Left ventricle myocardium inferior (tissue), 1 donor: ENCODE measurements at places on chromosomes 12 and 14. TPM values are rescaled to one million over a fixed set of nuclear protein-coding genes. Genes with fewer than 3 reads are reported as not detected.
A peak's percentile ranks its signal among the peaks of the same experiment; 100 is the strongest.

DNA sequence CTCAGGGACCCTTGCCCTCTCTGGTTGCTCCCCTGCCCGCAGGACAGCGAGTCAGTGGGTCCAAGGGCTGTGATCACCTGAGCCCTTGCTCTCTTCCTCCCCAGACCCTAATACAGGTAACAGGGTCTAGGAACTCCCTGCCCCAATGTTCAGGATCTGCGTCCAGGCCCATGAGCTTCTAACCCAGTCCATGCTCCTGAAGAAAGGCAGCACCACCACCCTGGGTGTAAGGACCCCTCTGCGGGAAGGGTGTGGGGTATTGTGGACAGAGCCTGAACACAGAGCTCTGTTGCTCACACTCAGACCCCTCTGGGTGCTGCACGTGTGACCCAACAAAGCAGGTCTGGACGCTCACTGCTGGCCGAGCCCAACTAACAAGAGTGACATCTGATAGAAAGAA lies 18.3 kb downstream of the GLRX5 start:
- DNase-seq: no peak
- no peaks in the 10 kb centered on the region for H3K36me3 ChIP-seq
- no peaks in the 10 kb centered on the region for H3K27me3 ChIP-seq

DNA sequence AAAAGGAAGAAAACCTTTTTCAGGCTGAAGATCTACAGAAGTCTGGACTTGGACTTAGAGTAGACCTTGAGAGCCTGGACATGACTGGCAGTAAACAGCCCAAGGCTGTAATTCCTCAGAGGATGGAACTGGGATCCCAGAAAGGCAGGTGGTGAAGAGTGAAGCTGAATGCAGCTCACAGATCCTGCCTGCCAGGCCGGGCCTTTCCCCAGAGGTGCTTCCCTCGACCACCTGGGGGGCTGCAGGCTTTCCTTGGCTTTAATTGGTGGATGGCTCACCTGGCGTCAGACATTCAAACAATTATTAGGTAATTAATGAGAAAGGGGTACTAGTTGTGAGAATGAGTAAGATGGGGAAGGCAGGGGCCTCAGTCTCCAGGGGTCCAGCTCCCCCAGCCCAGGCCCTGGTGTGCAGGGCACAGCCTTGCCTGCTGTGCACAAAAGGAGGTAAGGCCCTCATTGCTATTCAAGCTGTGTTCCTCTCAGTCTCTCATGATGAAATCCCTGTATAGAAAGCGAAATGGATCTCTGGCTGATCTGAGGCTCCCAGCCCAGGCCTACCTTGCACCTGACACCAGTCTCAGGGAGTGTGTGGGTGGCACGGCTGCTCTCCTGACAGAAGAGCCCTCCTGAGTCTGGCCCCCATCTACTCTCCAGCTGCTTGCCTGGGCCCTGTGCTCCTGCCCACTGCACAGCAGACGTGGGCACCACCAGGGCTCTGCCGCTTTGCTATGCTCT lies 63.0 kb upstream of the TCL1A start:
- H3K4me1 ChIP-seq: no peaks in the 10 kb centered on the region
- H3K4me3 ChIP-seq: no peak overlapping the region

DNA sequence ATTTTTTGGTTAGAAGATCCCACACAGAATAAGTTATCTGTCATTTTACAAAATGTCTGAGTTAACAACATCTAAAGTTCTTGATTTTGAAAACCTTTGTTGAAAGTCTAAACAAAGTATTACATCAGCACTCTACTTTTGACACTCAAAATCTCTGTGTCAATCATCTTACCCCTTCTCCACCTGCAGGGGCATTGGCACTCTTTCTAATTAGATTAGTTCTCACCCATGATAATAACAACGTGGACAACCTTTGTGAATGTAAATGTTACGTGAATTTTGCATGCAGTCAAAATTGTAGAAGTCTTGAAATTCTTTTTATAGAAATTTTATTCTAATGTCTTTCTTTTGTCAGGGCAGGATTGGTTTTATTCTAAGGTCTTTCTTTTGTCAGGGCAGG lies 33.5 kb upstream of the PPFIA2 start:
- peaks cover 4% of the 10 kb centered on the region for H3K27me3 ChIP-seq
- no peak overlapping the region for H3K27ac ChIP-seq
- no peaks in the 10 kb centered on the region for H3K36me3 ChIP-seq
- DNase-seq: no peak

- no peaks in the 10 kb centered on the region for H3K36me3 ChIP-seq
- DNase-seq: no peak
- H3K4me1 ChIP-seq: no peaks in the 10 kb centered on the region
These were observed 206.3 kb upstream of the NOS1 start for GRCh38 chr12:117567644-117568216.

SLC5A8 gene
- total RNA-seq: not detected

FGD6 gene
- total RNA-seq: 26.3 TPM

DNA sequence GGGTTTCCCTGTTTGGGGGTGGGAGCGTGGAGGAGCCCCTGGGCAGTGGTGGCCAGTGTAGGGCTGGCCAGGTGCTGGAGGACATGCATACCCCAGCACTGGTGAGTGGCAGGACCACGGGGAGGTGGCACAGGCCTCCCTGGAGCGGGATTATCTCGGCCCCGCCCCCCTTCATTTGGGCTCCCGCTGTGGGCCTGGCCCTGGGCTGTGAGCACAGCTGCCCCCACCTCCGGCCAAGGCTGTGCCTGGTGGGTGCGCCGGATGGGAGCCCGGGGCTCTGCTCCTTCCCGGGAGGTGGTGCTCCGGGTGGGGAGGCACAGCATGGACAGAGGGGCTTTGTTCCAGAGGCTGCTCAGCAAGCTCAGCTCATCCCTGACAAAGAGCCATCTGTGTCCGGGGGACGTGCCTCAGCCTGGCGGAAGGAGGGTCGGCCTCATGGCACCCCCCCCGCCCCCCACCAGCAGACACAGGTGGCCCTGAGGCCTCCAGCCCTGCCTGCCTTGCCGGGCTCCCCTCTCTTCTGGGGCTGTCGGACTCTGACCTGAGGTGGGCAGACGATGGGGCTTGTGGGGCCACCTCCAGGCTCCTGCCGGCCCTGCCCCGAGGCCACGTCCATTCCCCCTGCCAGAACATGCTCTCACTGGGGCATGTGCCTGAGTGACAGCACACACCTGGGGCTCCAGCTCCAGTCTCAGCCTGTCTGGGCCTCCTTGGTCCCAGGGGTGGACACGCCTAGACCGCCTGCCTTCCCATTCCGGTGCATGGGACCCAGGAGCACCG lies 8.4 kb downstream of the TEDC1 start:
- no peak overlapping the region for H3K27ac ChIP-seq
- no peak overlapping the region for H3K4me3 ChIP-seq
- peaks cover 14% of the 10 kb centered on the region for H3K4me1 ChIP-seq
- H3K27me3 ChIP-seq: no peaks in the 10 kb centered on the region
- no peak for DNase-seq
- H3K36me3 ChIP-seq: peaks cover 9% of the 10 kb centered on the region

E2F7 gene
- total RNA-seq: 0.27 TPM

ESPL1 gene
- 0.36 TPM for total RNA-seq

HOXC11 gene
- not detected for total RNA-seq

GRCh38 chr12:103881261-103881660 lies 40.2 kb upstream of the NT5DC3 start:
- no peaks in the 10 kb centered on the region for H3K4me1 ChIP-seq
- no peaks in the 10 kb centered on the region for H3K36me3 ChIP-seq
- no peak overlapping the region for H3K27ac ChIP-seq
- no peak overlapping the region for H3K4me3 ChIP-seq

IAPP gene
- total RNA-seq: not detected

- peaks cover 19% of the 10 kb centered on the region for H3K4me1 ChIP-seq
- H3K36me3 ChIP-seq: no peaks in the 10 kb centered on the region
- H3K27me3 ChIP-seq: peaks cover 59% of the 10 kb centered on the region
- H3K4me3 ChIP-seq: peak overlapping the region; percentile 67
- no peak for DNase-seq
These were observed 6.4 kb upstream of the SLC38A4 start for GRCh38 chr12:46832130-46832704.

DNA sequence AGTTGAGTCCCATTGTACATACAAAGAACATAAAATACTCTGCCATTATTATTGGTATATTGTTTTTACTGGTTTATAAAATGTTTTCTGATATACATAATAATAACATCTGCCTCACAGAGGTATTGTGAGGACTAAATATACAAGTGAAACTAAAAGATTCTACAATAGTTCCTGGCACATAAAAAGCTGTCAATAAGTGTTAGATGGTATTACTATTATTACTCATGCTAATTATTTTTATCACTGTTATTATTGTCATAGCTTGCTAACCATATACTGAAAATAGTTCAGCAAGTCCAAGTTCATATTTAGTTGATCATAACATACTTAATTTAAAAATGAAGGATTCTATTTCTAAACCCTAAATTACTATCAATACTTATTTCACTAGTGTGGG lies 34.4 kb downstream of the BTG1 start:
- H3K36me3 ChIP-seq: no peaks in the 10 kb centered on the region
- H3K27ac ChIP-seq: no peak overlapping the region
- H3K27me3 ChIP-seq: no peaks in the 10 kb centered on the region

DNA sequence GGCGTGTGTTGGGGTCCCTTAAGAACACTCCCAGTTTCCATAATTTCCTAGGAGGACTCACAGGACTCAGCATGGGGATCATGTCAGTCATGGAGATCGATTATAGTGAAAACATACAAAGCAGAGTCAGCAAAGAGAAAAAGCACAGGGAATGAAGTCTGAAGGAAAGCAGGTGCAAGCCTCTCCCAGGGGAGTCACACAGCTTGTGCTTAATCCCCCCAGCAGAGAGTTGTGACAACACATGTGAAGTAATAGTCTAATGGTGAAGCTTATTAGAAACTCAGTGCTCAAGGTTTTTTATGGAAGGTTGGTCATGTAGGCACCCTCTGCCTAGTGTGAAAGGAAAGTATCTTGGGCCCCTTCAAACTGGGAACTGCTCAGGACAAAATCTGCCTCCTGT lies 149.0 kb upstream of the SEL1L start:
- no peak overlapping the region for H3K27ac ChIP-seq
- no peaks in the 10 kb centered on the region for H3K36me3 ChIP-seq
- peaks cover 8% of the 10 kb centered on the region for H3K4me1 ChIP-seq
- H3K4me3 ChIP-seq: no peak overlapping the region
- H3K27me3 ChIP-seq: peaks cover 4% of the 10 kb centered on the region
- DNase-seq: no peak

C3AR1 gene
- 5.5 TPM for total RNA-seq

- peaks cover 6% of the 10 kb centered on the region for H3K4me1 ChIP-seq
- peaks cover 46% of the 10 kb centered on the region for H3K27me3 ChIP-seq
- peak; percentile 32 for DNase-seq
- peak overlapping the region; percentile 36 for H3K27ac ChIP-seq
- H3K36me3 ChIP-seq: no peaks in the 10 kb centered on the region
- H3K4me3 ChIP-seq: no peak overlapping the region
These were observed 39.6 kb downstream of the IQSEC3 start for GRCh38 chr12:106118-106591.

GRCh38 chr12:48995086-48995879 lies 3.9 kb downstream of the DDN start:
- peaks cover 83% of the 10 kb centered on the region for H3K27me3 ChIP-seq
- peak overlapping the region; percentile 58 for H3K4me3 ChIP-seq
- peak; percentile 82 for DNase-seq
- H3K4me1 ChIP-seq: peaks cover 52% of the 10 kb centered on the region
- H3K27ac ChIP-seq: no peak overlapping the region

GRCh38 chr12:91813701-91814100 lies 331.9 kb downstream of the BTG1 start:
- H3K36me3 ChIP-seq: no peaks in the 10 kb centered on the region
- H3K4me3 ChIP-seq: no peak overlapping the region
- no peaks in the 10 kb centered on the region for H3K27me3 ChIP-seq
- DNase-seq: no peak
- no peaks in the 10 kb centered on the region for H3K4me1 ChIP-seq

MYO1H gene
- 0.16 TPM for total RNA-seq

DNA sequence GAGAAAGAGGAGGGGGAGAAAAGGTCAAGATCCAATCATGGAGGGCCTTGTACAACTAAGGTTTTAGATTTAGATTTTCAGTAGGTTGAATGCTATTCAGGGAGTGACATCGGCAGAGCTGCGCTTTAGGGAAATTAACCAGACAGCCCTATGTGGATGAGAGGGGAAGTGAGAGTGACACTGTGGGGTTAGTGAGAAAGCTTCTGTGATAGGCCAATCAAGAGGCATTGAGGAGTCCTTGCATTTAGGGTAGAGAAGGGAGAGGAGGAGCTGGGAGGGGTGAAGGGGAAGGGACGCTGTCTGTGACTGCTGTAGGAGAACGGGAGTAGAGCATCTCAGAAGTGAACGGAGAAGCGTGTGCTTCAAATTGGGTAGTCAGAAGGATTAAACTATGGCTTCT lies 3.4 kb downstream of the HSD17B6 start:
- H3K4me1 ChIP-seq: no peaks in the 10 kb centered on the region
- no peak for DNase-seq
- no peak overlapping the region for H3K4me3 ChIP-seq
- no peaks in the 10 kb centered on the region for H3K36me3 ChIP-seq
- H3K27me3 ChIP-seq: no peaks in the 10 kb centered on the region

TTC5 gene
- total RNA-seq: 12.0 TPM

DNA sequence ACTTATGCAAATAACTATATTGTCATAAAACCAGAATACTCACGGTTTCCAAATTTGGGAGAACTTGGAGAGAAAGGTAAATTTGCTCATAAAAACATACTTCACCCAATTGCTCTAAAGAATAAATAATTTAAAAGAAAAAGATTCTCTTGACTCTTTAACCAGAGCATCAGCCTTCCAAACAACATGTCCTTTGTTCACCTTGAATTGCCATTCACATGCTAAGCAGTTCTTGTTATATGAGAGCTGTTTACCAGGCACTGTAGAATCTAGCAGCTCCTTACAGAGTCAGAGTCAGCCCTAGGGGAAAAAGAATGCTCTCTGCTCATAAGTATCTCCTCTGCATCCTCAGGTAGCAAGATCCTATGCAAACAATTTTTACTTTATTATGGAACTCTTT lies 10.2 kb downstream of the SLCO1A2 start:
- no peaks in the 10 kb centered on the region for H3K36me3 ChIP-seq
- H3K4me1 ChIP-seq: no peaks in the 10 kb centered on the region

DNA sequence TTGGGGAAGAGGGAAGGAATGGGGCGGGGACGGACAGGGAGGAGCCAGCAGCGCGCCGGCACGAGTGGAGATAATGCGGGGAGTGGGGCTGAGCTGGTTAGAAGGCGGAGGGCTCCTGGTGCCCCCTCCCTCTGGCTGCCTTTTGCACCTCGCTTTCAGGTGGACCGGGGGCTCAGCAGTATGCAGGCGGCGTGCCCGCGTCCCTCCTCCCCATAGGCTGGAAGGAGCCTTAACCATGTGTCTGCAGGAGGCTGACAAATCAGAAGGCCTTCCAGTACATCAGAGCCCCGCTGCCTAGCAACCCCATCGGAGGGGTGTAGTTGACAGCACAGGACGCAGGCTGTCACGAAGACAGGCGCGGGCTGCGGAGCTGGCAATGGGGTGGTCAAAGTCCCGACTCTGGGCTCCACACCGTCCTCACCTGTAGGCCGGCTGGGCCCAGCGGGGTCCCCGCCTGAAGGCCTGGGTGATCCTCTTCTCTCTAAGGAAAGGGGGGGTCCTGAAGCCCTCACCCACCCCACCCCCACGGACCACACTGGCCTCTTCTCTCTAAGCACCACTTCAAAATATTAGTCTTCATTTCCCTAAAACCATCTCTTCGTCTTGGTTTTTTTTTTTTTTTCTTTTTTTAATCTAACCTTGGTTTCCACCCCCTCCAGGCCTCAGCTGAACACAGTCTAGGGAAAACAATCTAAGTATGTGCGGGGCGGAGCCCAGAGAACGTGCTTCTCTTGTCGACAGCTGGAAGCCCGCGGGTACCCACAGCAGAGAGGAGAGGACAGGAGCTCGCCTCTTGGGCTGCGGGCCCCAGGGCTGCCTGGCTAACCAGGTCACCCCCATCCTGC lies 44.5 kb downstream of the KDM2B start:
- no peaks in the 10 kb centered on the region for H3K27me3 ChIP-seq
- peaks cover 69% of the 10 kb centered on the region for H3K4me1 ChIP-seq

- H3K27me3 ChIP-seq: peaks cover 63% of the 10 kb centered on the region
- H3K27ac ChIP-seq: no peak overlapping the region
- H3K36me3 ChIP-seq: no peaks in the 10 kb centered on the region
- no peak for DNase-seq
These were observed 68.7 kb downstream of the CIT start for GRCh38 chr12:119808441-119808840.
